ENCODE measurements at places on chromosomes 2 and 18. TPM values are rescaled to one million over a fixed set of nuclear protein-coding genes. Genes with fewer than 3 reads are reported as not detected.

- H3K27me3 ChIP-seq: no peaks in the 10 kb centered on the region
- peak overlapping the region; percentile 97 for H3K27ac ChIP-seq
- H3K4me1 ChIP-seq: no peaks in the 10 kb centered on the region
- no peak for DNase-seq
- H3K4me3 ChIP-seq: peak overlapping the region; percentile 99
These were observed 443 bp downstream of the CPSF3 start for GRCh38 chr2:9423922-9424272.

DNA sequence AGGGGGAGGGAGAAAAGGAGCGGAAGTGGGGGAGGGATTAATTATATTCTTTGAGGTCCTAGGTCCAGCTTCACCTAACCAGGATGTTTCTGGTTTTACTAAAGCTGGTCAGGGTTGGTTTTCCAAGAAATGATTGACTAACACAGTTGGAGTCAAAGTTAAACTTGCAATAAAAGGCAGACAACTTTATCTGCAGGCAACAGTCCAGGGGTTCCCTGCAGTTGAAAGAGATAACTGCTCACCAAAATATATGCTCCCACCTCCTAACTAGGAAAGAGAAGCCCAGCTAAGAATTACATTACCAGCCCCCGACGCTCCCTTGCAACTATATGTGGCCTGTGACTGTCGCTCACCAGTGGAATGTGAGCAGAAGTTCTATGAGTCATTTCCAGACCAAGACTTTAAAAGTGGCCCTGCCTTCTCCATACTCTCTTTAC lies 140.0 kb upstream of the PKDCC start:
- H3K4me1 ChIP-seq: no peaks in the 10 kb centered on the region
- H3K27me3 ChIP-seq: no peaks in the 10 kb centered on the region
- no peak overlapping the region for H3K4me3 ChIP-seq
- no peak for DNase-seq
- no peak overlapping the region for H3K27ac ChIP-seq

DNA sequence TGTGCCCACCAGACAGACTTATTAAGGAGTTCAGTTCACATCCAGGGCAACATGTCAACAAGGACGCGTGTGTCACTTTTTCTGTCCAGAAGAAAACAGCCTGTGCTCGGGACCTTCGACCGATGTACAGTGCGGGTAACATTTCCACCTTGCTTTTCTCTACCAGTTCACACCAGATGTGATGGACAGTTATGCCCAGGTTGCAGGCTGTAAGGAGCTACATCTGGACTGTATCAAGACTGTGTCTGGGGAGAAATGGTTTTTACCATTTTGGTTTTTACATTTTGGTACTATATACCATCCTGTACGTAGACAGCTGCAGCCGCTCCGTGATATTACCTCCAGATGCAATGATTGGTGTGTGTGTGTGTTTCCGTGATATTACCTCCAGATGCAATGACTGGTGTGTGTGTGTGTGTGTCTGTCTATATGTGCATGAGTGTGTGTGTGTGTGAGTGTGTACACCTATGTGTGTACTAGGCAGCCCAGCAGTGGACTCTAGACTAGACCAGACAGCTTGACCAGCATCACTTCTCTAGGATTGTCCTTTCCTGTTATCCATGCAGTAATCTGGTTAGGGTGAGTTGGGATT lies 118.0 kb downstream of the COL6A3 start:
- DNase-seq: peak; percentile 61
- peaks cover 80% of the 10 kb centered on the region for H3K4me1 ChIP-seq
- peak overlapping the region; percentile 90 for H3K27ac ChIP-seq
- no peaks in the 10 kb centered on the region for H3K27me3 ChIP-seq
- H3K36me3 ChIP-seq: no peaks in the 10 kb centered on the region

- no peaks in the 10 kb centered on the region for H3K4me1 ChIP-seq
- DNase-seq: no peak
- H3K27me3 ChIP-seq: no peaks in the 10 kb centered on the region
- no peak overlapping the region for H3K4me3 ChIP-seq
These were observed 153.7 kb downstream of the GALNT3 start for GRCh38 chr2:165640247-165640929.

DNA sequence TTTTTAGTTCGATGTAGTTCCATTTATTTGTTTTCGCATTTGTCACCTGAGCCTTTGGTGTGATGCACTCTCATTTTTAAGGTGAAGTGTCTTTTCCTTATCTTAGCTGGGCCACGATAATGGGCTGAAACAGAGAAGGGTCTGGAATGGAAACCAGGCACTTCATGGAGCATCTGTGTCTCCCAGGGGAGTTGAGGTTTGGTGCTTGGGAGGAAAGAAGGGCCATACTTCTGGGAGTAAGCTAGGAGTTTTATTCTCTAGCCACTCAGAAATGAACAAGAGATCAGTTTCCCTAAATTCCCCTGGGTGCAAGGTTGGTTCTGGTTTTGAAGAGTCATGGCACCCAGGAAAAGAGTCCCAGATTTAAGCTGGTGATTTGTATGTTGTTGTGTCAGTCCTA lies 179.4 kb upstream of the CXCR4 start:
- H3K4me1 ChIP-seq: no peaks in the 10 kb centered on the region
- H3K36me3 ChIP-seq: no peaks in the 10 kb centered on the region
- no peak for DNase-seq
- H3K27ac ChIP-seq: no peak overlapping the region
- H3K4me3 ChIP-seq: no peak overlapping the region

B3GNT7 gene
- 3.8 TPM for total RNA-seq

- no peaks in the 10 kb centered on the region for H3K36me3 ChIP-seq
- no peaks in the 10 kb centered on the region for H3K27me3 ChIP-seq
- no peak for DNase-seq
- H3K4me3 ChIP-seq: no peak overlapping the region
These were observed 1757.9 kb upstream of the LRRTM1 start for GRCh38 chr2:82062463-82062862.

DNA sequence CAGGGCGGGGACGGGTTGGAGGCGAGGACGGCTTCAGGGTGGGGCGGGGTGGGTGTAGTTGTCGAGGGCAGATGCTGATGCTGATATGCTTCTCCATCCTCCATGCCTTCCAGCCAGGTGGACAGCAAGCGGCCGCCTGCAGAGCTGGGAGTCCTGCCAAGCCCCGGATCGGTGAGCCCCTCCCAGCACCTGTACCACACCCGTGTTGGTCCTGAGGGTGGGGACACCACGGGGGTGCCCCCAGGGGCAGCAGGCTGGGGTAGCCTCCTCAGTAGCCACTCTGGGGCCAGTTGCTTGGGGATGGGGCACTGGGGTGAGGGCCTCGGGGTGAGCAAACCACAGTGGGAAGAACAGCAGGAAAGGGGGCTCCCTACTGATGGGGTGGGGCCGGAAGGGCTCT lies 2.6 kb downstream of the ANO7 start:
- H3K36me3 ChIP-seq: no peaks in the 10 kb centered on the region
- no peaks in the 10 kb centered on the region for H3K4me1 ChIP-seq
- H3K27me3 ChIP-seq: no peaks in the 10 kb centered on the region
- DNase-seq: no peak
- no peak overlapping the region for H3K27ac ChIP-seq

IL36G gene
- total RNA-seq: not detected
